NCI-H510A treated with DMSO at 0.1 percent for 48 hours (cell line): ENCODE measurements at places on chromosomes 1 and 21.

GRCh38 chr1:65442442-65442841 lies 22.0 kb downstream of the LEPR start:
- no peak for DNase-seq

DNA sequence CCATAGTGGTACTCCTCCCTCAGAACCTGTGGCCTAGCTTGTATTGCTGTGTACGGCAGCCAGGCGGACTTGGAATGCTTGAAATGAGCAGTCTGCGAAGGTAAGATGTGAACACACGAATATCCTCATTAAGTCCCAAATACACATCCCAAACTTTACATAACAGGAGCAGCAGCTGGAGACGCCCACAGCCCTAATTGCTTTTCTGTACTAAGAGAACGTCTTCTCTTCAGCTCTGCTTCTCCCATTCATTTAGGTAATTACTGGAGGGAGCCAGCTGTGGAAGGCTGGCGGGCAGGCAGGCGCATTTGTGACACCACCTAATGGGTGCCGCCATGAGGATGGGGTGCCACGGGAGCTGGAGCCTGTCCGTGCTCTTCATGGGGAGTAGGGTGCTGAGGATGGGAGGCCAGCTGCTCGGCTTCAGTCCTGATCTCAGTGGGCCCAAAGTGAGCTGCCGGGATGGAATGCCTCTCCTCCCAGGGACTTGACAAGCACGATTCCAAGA lies 66.6 kb upstream of the POU3F1 start:
- no peak for DNase-seq

DNA sequence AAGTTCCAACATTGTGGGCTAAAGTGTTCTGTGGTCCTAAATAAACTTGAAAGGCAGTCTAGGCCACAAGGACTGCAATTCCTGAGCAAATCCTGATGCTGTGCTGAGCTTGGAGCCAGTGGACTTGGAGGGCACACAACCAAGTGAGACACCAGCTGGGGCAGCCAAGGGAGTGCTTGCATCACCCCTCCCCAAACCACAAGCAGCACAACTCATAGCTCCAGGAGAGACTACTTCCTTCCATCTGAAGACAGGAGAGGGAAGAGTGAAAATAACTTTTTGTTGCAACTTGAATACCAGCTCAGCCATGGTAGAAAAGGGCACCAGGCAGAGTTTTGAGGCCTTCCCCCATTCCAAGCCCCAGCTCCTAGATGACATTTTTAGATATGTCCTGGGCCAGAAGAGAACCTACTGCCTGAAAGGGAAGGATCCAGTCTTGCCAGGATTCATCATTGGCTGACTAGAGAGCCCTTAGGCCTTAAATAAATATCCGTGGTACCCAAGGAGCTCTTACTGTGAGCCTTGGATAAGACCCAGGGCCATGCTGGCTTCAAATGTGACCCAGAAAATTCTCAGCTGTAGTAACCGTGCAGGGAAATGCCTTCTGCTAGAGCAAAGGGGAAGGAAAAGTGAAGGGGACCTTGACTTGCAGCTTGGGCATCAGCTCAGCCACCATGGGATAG lies 35.4 kb upstream of the LRRC8B start:
- no peak for DNase-seq

GRCh38 chr1:165858967-165859845 lies 31.8 kb downstream of the UCK2 start:
- no peak for DNase-seq

GRCh38 chr1:216902669-216903381 lies 179.6 kb upstream of the ESRRG start:
- no peak for DNase-seq

DNA sequence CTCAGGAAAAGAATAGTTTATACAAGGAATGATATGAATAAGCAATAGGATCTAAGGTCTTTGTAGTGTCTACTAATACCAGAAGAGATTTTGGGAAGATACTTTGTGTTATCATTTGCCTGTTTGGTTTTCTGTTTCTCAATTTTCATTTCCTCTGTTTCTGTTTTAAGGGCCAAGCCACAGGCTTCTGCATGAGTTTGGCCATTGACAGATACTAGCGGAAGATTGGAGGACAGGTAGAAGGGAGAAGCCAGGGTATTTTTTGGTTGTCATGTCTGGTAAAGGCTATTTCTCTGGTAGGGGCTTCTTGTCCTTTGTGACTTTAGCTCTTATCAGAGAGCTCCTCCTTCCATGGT lies 51.4 kb downstream of the HS2ST1 start:
- DNase-seq, result no peak

GRCh38 chr21:21084179-21084578 lies 86.0 kb downstream of the NCAM2 start:
- DNase-seq, result no peak
